ELR (cell line): ENCODE measurements at places on chromosomes 16 and 17.

- no peak for DNase-seq
Measured at GRCh38 chr16:505479-506245, 21.9 kb upstream of the CAPN15 start.

DNA sequence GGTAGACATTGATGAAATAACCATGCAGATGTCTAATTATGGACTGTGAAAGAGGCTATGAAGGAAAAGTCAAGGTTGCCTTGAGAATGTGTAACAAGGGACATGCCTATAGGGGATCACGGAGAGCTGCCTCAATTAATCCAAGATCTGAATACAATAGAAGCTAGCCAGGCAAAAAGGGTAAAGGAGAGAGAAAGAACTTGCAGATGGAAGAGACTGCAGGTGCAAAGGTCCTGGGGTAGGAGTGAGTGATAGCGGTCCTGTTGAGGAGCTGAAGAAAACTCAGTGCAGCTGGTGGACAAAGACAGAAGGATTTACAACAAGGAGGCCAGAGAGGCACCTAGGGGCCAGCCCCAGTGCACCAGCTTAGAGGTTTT lies 15.9 kb upstream of the TNS4 start:
- no peak for DNase-seq

GRCh38 chr16:23274968-23275367 lies 27.1 kb upstream of the SCNN1B start:
- DNase-seq: peak; percentile 36

DNA sequence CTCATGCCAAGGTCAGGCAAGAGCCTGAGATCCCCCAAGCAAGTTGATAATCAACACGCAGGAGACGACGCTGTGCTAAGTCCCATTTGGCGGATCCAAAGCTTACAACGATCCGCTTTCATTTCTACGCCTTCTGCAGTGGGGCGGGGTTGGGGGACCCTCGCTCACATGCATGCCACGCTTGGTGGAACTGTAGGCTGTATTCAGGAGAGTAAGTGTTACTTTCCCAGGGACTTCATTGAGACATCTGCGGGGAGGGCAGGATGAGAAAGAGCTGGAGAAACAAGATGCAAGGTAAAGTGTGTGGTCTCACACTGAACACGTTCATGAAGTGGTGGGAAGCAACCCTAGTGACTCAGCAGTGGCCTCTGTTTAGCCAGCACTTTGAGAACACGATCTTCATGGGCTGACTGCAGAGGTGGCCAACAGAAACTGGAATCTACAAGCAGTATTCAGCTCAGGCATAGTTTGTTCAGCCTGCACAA lies 100.5 kb downstream of the XYLT1 start:
- DNase-seq: no peak

- DNase-seq: no peak
Measured at GRCh38 chr16:57151369-57151768, 34.5 kb downstream of the PSME3IP1 start.

DNA sequence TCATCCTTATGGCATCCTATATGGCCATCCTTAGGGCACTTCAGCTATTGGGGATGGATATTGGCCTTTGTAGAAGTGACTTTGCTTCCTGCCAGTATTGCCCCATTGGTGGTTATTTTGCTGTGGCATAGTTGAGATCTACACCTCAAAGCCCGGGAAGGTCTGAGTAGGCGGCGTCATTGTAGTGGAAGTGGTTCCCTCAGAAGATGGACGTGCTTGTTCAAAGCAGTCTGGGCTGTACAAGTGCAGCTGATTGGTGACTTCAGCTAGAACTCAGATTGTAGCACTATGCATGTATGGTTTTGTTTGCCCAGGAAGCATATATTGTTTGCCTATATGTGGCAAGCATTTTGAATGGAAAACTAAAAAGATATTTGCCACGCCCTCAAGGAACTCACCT lies 83.2 kb downstream of the TMC6 start:
- no peak for DNase-seq

- DNase-seq: no peak
Measured at GRCh38 chr17:79830303-79830702, 8.9 kb downstream of the CBX4 start.

DNA sequence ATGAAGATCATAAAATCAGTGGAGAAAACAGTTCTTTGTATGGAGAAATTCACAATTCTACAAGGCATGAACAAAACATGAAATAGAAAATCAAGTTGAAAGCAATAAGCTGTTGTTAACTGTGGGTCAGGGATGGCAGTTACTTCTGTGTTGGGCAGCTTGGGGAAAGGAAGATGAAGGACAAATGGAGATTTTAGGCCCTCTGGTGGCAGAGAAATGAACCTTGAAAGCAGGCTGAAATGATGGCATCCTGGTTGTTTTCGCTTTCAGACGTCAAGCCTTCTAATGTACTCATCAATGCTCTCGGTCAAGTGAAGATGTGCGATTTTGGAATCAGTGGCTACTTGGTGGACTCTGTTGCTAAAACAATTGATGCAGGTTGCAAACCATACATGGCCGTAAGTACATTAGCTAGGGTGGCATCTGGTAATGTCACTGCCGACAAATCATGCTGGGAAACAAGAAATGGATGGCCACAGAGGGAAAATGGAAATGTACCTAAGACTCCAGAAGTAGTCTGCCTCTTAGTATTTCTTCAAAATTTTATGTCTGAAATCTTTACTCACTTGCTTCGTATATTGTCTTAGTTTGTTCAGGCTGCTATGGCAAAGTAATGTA lies 108.9 kb downstream of the MAP2K6 start:
- peak; percentile 74 for DNase-seq

- no peak for DNase-seq
Measured at GRCh38 chr17:1919201-1919600, 89.4 kb downstream of the RPA1 start.

GRCh38 chr16:23131931-23132621 lies 17.2 kb downstream of the USP31 start:
- no peak for DNase-seq

- DNase-seq: no peak
Measured at GRCh38 chr17:10216213-10216938, 18.0 kb upstream of the GAS7 start.

GRCh38 chr16:9821331-9821730 lies 360.9 kb downstream of the GRIN2A start:
- DNase-seq: no peak

- DNase-seq: no peak
Measured at GRCh38 chr16:686459-687260, 2.5 kb upstream of the JMJD8 start.

- DNase-seq: peak; percentile 59
Measured at GRCh38 chr16:68700120-68700519, 37.0 kb upstream of the CDH1 start.

GRCh38 chr17:72754513-72754912 lies 338.0 kb downstream of the SLC39A11 start:
- peak; percentile 71 for DNase-seq

DNA sequence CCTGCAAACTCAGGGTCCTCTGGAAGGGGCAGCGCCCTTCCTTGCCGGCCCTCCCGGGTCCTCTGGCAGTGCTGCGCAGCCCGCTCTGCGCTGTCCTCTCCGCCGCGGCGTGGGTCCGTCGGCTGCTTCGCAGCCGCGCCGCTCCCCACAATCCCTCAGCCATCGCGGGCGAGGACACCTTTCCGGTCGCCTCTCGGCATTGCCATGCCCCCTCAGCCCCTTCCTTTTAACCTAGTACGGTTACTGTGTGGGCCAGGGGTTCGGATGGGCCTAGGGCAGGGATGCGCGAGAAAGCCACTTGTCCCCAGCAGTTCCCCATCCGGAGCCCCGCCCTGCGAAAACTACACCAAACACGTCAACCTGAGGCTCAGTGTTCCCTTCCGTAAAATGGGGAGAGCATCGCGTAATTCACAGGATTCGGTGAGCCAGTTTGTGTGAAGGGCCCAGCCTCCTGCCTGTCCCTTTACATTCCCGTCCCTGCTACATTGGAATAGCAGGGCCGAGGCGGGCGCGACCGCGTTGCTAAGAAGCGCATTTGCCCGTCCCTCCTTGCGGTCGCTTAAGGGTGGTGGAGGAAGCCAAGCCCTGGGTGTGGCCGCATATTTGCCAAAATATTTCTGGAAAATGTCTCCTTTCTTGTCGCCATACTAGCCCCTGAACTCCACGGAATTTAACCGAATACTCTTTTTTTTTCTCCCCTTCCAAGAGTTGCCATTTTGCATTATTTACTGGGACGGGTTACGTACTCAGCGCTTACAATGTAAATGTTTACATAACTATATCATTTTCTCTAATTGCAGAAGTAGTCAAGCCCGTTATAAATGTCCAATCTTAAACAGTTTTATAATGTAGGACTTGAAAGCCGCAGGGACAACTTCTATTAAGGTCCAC lies 13.2 kb downstream of the COPZ2 start:
- DNase-seq: peak; percentile 74

DNA sequence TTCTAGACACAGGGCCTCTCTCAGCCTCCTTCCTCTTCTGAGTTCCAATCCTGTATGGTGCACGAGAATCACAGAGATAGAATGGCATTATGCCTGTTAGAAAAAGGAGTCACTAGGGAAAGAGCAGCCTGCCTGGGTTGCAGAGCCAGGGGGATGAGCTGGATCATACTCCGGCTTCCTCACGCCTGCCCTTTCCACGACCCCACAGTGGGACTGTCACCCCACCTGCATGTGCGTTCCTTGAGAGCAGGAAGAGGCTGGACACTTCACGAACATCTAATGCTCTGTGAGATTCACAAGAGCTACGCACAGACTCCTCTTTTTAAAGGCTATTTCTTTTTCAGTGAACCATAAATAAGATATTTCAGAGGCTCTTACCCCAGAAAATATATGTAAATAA lies 54.8 kb downstream of the N4BP1 start:
- no peak for DNase-seq

- DNase-seq: no peak
Measured at GRCh38 chr16:85832570-85833218, 33.2 kb downstream of the COX4I1 start.

- no peak for DNase-seq
Measured at GRCh38 chr16:85915125-85915845, 16.3 kb downstream of the IRF8 start.

DNA sequence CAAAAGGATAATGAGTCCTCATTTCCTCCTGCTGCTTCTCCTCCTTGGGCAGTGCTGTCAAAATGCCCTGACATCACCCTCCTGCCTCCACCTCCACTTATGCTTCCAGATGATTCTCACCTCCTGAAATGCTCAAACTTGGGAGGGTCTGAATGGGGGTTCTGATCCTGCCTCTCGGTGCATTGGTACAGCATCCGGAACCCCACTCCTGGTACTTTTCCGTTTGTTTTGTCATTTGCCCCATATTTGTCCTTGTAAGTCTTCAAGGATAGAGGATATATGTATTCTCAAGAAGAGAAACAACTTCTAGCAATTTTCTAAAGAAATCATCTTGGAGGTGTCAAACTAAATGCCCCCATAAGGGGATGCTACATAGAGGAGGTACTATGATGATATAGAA lies 148.3 kb downstream of the SHISA9 start:
- no peak for DNase-seq

DNA sequence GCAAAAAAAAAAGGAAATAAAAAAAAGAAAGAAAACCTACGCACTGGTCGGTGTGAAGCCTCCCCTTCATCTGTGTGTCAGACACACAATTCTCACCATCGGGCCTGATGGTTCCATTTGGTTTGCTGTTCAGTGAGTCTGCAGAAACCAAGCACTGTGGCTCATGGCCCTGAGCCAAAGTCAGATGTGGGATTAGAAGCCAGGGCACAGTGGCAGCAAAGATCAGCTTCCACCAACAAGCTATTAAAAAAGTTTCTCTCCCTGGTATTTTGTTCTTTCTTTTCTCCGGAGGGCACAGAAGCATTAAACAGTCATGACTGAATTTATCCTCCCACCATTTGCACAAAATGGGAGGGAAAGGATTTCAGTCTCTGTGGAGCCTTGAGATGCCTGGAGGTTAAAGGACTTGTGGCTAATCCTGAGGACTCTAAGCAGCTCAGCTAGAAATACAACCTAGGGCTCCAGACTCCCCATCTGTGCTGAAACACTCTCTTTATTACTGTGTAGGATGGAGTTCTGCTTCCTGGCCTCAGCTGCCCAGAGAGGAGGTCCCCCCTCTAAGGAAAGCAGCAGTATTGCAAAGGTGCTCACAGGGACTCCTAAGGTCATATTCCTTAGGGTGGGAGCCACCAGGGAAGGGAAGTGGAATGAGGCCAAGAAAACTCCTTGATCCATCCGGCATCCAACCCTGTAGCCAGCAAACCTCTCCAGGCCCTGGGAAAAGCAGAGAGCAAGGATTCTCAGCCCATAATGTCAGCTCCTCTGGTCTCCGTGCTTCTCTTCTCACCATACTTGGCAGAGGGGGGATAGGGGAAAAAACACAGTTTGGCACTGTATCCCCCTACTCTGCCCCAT lies 28.2 kb downstream of the SLC39A11 start:
- no peak for DNase-seq
